Nucleus accumbens (tissue), 56 donors: ENCODE measurements at places on chromosomes 7 and 10.

DNA sequence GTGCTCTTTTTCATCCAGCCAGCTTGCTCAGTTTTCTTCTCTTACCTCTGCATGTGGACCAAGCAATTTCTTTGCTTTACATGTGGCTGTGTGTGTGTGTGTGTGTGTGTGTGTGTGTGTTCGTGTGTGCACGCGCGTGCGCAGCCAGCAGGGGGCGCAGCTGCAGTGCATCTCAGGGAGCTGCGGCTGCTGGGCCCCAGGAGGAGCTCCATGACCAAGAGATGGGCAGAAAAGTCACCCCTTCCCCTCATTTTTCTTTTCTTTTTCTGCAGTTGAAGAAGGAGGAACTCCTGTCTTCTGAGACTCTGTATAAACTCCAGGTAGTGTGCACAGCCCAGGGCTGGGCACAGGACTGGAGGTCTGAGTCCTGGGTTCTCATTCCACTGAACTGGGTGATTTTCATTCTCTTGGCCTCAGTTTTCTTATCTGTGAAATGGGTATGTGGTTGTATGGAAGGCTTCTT is 41.8 kb downstream of the BLNK start:
- DNase-seq = no peak

- no peak for DNase-seq
These were observed 9.8 kb downstream of the HSPA12A start for GRCh38 chr10:116732573-116732972.

DNA sequence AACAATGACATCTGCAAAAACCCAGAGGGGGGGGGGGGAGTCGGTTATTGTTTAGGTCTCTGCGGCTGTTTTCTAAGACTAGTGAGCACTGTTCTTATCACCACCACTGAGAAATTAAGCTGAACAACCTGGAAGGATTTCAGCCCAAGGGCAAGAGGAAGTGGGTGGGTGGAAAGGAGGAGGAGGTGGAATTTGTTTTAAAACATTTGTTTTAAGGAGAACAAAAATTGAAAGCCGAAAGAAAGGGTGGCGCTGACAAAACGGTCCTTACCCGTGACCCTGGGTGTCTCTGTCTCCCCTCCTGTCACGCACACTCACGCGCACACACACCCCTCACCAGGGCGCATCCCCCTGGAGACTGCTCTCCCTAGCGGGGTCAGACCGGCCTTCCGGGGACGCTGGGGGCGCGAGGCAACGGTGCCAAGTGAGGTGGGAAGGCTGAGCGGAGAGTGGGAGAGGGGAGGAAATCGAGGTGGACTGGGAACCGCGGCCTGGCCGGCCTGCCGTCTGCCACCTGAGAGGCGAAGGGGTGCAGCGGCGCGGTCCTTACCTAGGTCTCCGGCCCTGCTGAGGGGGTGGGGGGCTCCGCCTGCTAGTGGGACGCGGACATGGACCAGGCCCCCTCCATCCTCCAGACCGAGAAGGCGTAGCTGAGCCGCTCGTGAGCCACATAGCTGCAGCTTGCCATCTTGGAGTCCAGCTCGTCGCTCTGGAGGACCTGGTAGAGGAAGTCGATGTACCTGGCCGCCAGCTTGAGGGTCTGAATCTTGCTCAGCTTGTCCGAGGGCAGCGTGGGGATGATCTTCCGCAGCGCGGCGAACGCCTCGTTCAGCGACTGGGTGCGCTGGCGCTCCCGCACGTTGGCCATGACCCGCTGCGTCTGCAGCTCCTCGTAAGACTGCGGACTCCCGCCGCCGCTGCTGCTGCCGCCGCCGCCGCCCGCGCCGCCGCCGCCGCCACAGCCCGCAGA is 1.0 kb downstream of the TWIST1 start:
- DNase-seq = no peak

GRCh38 chr10:23523251-23523650 is 84.4 kb downstream of the OTUD1 start:
- DNase-seq = no peak

DNA sequence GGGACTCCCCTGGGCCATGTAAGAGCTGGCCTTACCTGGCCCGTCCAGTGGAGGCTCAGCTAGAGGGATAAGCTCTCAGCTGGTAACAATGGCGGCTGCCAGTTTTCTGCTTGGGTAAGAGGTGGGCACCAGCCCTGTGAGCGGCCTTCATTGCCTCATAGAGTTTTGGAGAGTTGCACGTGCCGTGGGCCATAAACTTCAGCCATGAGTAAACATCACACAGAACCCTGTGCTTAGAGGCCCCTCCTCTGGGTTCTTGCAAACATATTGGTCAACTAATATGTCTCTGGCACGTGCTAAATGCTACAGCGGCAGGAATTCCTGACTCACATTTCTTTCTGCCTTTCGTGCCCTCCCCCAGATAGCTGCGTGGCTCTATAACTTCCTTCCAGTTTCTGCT is 103.9 kb upstream of the LEP start:
- no peak for DNase-seq

DNA sequence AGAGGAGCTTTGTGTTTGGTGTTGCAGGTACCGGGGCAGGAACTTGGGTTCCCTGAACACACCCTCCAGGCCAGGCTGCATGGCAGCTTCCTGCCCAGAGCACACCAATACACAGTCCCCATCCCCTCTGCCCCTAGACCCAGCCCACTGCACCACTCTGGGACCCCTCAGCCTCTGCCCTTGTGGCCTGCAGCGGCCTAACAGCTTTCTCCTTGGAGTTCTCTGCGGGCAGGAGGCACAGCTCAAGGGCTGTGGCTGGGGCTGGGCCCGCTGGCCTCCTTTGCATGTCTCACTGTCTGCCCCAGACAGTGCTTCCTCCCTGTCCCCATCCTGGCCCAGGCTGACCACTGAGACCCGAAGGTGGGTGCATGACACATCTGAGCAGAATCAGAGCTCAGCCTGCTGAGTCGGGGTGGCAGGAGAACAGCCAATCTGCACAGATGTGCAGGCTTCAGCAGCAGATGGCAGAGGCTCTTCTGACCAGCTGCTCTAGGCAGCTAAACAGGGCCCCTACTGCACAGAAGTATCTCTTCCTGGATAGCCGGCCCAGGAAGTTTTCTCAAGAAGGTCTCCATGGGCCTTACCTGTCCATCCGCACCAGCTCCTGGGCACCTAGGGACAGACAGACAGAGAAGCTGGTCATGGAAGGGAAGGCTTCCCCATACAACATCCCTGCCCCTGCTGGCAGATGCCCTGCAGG is 20.8 kb downstream of the VSIR start:
- no peak for DNase-seq

DNA sequence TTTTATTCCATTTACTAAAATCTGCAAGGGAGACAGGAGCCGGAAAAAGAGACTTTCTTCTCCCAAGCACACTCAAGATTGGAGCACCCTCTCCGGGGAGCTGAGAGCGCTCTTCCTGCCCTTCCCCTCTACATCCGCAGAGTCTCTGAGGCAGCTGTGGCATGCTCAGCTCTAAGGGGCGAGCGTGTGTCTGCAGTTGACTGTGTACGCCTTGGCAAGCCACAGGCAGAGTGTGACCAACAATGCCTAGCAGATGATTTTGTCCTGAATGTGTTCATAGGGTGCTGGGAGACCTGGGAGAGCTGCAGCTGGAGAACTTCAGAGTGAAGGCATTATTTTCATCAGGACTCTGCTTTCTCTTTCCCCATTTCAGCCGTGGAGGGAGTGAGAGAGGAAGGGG is 20.7 kb downstream of the MTURN start:
- peak; percentile 48 for DNase-seq

DNA sequence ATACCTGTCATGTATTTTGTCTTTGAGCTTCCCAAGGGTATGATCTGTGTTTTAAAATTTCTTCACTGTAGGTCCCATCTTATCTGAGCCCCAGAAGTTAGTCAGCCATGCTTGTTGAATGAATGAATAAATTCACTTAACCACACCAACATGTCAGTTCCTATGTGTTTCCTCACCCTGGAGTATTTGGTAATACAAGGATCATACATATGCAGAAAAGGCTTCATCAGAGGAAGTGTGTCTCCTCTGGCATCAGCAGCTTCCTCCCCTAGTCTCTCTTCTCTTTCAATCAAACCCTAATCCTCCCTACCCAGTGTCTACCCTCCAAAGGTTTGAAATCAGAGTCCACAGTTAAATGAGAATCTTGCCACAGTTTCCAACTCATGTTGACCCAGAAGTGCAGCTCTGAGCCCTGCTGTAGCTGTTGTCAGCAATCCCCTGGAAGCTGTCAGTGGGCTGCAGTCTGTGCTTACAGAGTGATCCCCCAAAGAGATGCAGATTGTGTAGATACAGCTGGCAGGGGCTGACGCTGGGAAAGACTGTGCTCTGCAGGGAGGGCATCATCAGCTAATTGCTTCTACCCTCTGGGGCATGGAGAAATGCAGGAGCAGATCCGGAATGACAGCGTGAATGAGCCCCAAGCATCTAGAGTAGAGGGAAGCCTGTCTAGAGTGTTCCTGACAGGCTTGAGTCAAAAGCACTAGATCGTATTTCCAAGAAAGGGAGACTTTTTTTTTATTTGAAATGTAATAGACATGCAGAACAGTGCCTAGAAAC is 105.0 kb upstream of the WDR11 start:
- no peak for DNase-seq

- no peak for DNase-seq
These were observed 14.6 kb upstream of the PDSS1 start for GRCh38 chr10:26682931-26683330.

DNA sequence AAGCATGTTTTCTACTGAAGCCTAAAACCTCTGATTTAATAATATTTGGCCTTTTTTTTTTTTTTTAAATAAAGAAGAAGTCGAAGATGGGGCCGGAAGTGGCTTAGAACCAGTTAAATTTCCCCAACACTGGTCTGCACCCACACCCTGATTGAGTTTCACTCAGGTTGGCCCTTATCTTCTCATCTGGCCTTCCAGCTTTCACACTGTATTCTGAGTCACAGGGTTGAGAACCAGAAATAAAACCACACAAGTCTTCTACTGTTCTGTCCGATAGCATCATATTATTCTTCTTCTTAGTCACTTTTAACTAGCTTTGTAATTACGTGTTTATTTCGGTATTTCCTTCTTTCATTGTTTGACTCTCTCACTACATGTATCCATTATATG is 9.9 kb downstream of the ZNF365 start:
- no peak for DNase-seq

DNA sequence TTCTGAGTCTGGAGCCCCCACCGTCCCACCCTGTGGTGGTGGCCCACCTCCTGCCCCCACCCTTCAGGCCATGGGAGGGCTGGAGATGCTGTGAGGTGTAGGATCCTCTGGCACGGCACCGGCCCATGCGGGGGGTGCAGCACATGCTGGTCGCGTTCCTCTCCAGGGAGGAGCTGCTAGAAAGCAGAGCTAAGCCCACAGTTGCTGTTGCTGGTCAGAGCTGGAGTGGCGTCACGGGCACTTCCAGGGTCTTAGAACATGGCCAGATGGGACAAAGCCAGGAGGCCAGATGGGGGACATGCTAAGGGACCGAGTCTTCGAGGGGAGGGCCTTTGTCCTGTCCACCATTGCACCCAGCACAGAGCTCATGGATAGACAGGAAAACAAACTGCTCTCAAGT is 21.6 kb downstream of the AGAP3 start:
- DNase-seq = no peak

DNA sequence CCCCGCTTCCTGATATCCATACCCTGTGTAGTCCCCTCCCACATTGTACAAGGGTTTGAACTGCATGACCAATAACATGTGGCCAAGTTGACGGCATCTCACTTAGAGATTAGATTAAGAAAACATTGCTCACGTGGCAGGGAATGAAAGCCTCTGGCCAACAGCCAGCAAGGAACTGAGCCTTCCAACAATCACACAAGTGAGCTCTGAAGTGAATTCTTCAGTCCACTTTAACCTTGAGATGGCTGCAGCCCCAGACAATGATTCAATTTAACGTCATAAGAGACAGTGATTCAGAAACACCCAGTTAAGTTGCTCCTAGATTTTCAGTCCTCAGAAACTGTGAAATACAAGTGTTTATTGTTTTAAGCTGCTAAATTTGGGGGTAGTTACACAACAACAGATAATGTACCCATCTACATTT is 165.9 kb upstream of the PLXNA4 start:
- DNase-seq = no peak
